Urinary bladder (tissue), 4 donors: ENCODE measurements at places on chromosomes 7 and 10.

- DNase-seq: no peak
Measured at GRCh38 chr7:8147760-8148463, 114.1 kb downstream of the ICA1 start.

- DNase-seq: no peak
Measured at GRCh38 chr10:129911451-129912165, 52.5 kb downstream of the EBF3 start.

DNA sequence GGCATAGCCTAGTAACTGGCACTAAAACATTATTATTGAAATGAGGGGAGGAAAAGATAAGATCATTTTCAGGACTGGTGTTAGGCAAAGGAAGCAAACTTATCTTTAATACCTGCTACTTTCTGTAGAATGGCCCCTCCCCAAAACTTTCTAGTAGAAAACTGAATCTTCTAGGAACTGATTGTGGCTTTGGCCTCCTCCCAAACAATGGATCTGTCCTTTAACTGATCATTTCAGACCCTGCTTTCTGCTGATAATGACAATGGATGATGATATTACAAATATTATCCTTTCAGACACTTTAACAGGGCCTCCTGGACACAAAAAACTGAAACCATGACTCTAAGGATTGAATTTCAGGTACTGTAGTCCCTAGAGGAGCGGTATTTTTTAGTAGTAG lies 55.1 kb downstream of the EZH2 start:
- no peak for DNase-seq

- DNase-seq: no peak
Measured at GRCh38 chr7:150446288-150446938, 4.0 kb upstream of the GIMAP8 start.

- no peak for DNase-seq
Measured at GRCh38 chr10:95604630-95605029, 43.5 kb upstream of the SORBS1 start.

DNA sequence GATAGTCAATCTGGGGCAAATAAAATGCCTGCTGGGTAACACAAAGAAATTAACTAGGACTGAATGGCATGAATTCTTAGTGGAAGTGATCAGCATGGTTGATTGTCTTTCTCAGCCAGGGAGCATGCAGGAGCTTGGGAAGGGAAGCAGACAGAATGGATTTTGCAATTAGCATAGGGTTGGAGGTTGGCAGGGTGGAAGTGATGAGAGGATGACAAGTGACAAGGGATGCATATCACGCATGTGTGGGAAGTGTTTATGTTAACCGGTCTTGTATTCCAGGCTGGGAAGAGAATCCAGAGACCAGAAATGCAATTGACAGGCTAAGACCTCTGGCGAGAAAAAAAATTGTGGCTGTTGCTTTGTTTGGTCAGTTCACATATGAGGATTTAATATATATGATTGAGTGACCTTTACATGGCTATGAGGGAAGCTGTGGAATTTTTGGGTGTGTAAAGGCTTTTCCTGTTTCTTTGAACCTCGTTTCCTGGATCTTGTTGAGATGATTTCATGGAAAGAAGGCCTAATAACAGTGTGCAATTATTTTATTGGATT lies 8.3 kb downstream of the MDFIC start:
- no peak for DNase-seq

DNA sequence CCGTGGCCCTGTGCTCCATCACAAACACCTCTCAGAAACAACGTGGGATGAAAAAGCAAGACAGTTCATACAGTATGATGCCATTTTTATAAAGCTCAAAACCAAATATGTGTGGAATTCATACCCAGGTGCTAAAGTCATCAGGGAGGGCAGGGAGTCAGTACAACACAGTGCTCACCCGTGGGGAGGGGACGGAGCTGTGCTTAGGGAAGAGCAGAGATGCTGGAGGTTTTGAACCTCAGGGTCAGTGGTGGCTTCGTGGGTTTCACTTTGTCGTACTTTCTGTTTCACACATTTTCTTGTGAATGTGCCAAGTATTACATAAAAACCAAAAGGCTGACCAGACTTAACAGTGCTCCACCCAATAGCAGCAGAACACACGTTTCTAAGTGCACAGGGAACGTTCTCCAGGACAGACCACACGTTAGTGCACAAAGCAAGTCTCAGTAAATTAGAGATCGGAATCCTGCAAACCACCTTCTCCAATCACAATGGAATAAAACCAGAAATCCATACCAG lies 21.2 kb downstream of the ZMIZ2 start:
- DNase-seq: no peak

GRCh38 chr7:102296514-102296913 lies 9.8 kb downstream of the SH2B2 start:
- DNase-seq: no peak

DNA sequence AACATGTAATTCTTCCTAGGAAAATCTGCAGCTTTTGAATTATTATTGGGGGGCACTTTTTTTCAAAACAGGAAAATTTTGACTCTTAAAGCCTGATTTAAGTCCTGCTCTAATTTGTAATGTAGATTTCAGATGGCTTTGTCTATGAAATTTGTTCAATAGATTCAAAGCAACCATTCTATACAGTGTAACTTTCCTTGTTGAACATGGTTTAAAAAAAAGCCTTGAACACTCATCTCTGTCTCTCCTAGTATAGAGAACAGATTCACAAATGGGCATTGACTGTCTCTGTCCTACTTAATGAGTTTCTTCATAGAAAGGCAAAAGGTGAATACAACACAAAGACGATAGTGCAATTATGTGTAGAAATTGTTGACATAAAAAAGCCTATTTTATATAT lies 269.4 kb upstream of the ETV1 start:
- DNase-seq: no peak

- DNase-seq: no peak
Measured at GRCh38 chr7:951881-952547, 2.5 kb downstream of the ADAP1 start.

GRCh38 chr10:115141254-115141653 lies 48.1 kb downstream of the ATRNL1 start:
- no peak for DNase-seq

- no peak for DNase-seq
Measured at GRCh38 chr10:122637376-122637775, 62.3 kb downstream of the C10orf120 start.

DNA sequence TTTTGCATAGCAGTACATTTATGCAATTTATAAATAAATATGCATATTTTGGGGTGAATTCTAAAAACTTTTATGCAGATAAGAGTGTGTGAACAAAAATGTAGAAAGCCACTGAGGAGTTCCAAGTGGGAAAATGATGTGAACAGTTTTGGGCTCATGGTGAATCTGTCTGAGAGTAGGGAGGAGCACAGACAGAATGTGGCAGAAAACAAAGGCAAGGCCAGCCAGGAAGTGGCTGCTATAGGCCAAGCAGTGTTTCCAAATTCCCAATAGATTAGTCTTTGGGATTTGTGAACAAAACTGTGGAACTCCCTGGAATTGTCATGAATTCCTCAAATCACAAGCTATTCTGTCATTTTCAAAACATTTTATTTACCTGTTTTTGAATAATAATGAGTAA lies 73.6 kb upstream of the AMPH start:
- DNase-seq: no peak

- DNase-seq: no peak
Measured at GRCh38 chr7:102009628-102010027, 192.2 kb downstream of the CUX1 start.

GRCh38 chr10:34650156-34650555 lies 164.9 kb downstream of the PARD3 start:
- no peak for DNase-seq

- DNase-seq: no peak
Measured at GRCh38 chr10:115653473-115653872, 560.3 kb downstream of the ATRNL1 start.

GRCh38 chr10:30579574-30579973 lies 50.0 kb downstream of the LYZL2 start:
- no peak for DNase-seq

GRCh38 chr7:55474944-55475854 lies 97.1 kb downstream of the VOPP1 start:
- DNase-seq: no peak

DNA sequence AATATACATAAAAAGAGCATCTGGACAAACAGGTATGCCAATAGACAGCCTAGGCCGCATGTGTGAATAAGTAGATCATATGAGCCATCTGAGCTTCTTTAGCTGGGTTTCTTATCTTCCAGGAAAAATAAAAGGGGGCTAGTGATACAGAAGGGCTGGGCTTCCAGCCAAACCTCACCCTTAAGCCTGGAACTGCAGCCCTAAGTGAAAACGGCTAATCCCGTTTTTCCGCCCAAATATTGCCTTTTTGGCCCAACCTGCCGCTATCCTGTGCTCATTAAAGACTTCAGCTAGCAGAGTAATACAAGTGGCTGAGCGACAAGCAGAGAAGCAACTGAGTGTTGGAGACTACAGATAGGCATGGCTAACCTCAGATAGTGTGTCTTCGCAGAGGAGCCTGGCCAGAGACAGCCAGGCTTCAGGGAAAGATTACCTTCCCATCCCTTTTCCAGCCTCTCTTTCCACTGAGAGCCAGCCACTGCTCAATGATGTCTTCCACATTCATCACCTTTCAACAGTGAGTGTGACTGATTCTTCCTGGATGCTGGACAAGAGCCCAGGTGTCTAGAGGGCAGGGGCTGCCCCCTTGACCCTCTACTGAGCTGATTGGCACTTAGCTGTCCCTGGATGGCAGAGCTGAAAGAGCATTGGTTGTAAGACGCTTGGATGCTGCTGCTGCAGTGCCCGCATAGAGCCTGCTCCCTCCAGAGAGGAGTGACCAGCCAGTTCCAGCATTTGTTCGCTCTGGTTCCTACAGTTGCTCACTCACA lies 108.9 kb downstream of the ITGB8 start:
- DNase-seq: no peak

- no peak for DNase-seq
Measured at GRCh38 chr7:77306231-77307067, 106.8 kb upstream of the FGL2 start.

- no peak for DNase-seq
Measured at GRCh38 chr10:86798025-86798424, 41.6 kb downstream of the BMPR1A start.

GRCh38 chr7:24560772-24561171 lies 12.5 kb upstream of the PALS2 start:
- no peak for DNase-seq

DNA sequence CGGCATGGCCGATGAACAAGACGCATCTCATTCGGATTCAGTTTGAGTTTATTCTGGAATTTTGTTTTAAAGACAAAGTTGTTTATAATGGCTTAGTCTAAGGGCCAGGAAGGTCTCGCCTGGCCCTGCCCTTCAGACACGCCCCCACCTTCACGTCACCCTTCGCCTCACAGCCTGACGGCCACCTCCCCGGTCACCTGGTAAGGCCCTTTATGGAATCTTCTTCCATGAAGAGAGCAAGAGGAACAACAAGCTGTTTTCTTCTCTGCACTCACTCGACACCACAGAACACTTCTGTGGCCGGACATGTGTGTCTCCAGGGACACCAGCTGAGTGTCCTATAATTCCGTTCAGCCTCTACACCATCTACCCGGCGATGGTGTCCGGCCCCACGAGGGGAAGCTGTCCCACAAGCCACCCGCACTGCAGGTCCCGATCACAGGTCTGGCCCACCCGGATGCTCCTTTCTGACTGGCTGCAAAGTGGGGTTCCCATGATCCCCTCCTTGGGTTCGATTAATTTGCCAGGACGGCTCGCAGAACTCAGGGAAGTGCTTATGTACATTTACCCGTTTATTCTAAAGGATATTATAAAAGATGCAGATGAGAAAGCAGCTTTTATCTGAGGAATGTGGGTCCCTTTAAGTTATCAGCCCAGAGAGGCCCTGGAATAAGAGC lies 17.4 kb upstream of the KNDC1 start:
- no peak for DNase-seq

GRCh38 chr10:95651346-95652060 lies 5.0 kb downstream of the ALDH18A1 start:
- no peak for DNase-seq

GRCh38 chr7:127598318-127598717 lies 4.8 kb downstream of the FSCN3 start:
- DNase-seq: no peak

- DNase-seq: no peak
Measured at GRCh38 chr7:22563032-22563501, 63.1 kb upstream of the STEAP1B start.

- DNase-seq: no peak
Measured at GRCh38 chr10:131427281-131427680, 115.8 kb upstream of the TCERG1L start.

DNA sequence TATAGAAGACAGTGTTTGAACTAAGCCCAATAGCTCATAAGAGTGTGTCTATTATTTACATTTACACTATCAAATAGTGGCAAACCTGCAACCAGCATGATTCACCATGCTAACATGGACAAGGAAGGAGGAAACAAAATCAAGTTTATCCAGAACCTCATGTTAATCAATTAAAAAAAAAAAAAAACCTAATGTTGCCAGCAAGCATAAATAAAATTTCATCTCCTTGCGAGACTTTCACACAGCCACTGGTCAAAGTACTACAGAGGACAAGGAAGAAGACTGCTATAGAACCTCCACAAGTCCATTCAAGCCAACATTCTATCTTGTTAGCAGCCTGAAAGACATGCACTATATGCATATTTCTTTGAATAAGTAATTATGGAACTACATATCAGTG lies 9.7 kb downstream of the TM9SF3 start:
- DNase-seq: no peak

GRCh38 chr10:92814790-92815189 lies 33.5 kb upstream of the EXOC6 start:
- DNase-seq: no peak

GRCh38 chr7:11751807-11752389 lies 80.1 kb downstream of the THSD7A start:
- DNase-seq: no peak

GRCh38 chr10:17684537-17684936 lies 40.6 kb downstream of the STAM start:
- no peak for DNase-seq

GRCh38 chr7:131640686-131641085 lies 84.3 kb upstream of the PODXL start:
- no peak for DNase-seq

DNA sequence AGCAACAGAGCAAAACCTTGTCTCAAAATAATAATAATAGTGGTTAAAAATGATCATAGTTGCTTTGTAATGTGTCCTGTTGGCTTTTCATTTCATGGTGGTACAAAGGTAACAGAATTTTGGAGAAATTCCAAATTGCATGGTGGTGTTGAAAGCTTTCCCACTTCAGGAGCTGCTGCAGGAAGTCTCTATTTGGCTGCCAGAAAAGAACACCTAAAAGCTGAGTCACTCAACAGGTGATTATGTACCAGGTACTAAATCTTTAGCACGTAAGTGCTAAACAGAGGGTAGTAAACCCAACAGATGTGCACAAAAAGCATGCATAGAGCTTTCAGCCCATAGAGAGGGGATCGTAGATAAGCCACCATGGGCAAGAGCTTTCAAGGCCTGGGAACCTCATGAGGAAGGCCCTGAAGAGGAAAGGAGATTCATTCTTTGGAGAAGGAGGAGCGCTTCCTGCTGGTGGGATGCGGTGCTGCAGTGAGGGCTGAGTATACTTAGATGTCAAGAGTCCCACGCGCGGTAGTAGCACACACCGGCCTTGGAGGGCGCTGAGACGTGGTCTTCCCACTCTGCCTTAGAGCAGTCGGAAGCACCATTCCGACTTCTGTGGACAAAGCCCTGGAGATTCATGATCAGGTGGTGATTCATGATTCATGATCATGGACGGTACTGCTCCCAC lies 118.7 kb downstream of the RALA start:
- no peak for DNase-seq

GRCh38 chr7:36076074-36076473 lies 77.0 kb upstream of the EEPD1 start:
- DNase-seq: no peak
